WTC11 (cell line): ENCODE measurements at places on chromosomes 13 and 19. TPM values are rescaled to one million over a fixed set of nuclear protein-coding genes. Genes with fewer than 3 reads are reported as not detected.

GRCh38 chr19:10670876-10671804, 17.0 kb downstream of the ILF3 start:
- H3K27ac ChIP-seq = peak overlapping the region; percentile 42
- H3K4me3 ChIP-seq = no peak overlapping the region

DNA sequence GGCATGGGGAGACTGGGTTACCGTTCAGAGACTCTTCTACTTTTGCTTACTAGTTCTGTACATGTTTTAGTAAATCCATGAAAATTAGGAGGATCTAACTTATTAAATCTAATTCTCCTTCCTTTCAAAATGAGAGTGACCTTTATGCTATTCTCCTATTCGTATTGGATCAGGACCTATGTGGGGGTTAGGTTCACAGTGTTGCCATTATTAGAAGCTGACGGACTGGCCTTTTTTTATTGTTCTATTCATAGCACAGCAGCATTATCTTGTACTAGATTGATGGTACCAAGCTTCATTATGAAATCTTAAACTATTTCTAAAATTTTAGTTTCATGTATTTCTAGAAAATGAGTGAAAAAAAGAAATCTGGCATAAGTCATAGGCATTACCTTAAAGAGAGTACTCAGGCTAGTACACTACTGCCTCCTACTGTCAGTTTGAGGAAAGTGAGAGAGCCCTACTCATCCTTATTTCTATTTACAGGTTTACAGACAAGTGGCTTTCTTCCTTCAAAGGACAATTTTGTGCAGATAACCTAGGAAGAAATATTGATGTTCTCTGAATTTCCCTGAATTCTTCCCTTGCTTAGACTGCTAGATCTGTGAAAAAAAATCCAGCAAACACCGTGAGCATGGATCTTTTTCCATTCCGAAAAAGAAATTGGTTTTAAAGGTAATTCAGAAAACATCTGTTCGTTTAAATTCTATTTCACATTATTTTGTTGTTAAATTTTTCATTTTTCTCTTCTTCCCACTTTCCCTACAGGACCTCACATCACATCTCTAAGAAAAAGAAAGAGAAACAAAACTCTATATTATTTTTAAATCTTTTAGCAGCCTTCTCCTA, 485.5 kb downstream of the DIAPH3 start:
- H3K36me3 ChIP-seq = no peaks in the 10 kb centered on the region
- no peak overlapping the region for H3K27ac ChIP-seq
- no peak for DNase-seq
- peaks cover 15% of the 10 kb centered on the region for H3K4me1 ChIP-seq
- H3K4me3 ChIP-seq = no peak overlapping the region

GRCh38 chr13:92510416-92510815, 716.2 kb upstream of the GPC6 start:
- H3K27me3 ChIP-seq = peaks cover 9% of the 10 kb centered on the region
- no peaks in the 10 kb centered on the region for H3K36me3 ChIP-seq
- H3K4me1 ChIP-seq = peaks cover 7% of the 10 kb centered on the region
- DNase-seq = no peak
- no peak overlapping the region for H3K27ac ChIP-seq

DNA sequence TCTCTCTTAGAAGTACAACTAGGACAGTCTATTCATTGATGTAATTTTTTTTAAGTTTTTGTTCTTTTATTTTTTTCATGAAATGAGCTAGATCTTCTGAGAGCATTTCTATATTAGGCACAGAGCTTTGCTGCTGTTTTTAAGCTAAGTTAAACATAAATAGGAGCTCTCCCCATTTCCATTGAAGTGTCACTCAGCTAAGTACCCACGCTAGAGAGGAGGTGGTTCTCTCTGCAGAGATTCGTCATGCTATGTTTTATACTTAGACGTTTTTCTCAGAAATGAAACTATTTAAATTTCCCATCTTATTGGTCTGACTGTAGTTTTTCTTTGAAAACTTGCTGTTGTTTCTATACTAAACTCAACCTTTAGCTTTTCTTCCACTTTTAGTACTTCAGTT, 271.5 kb downstream of the PCDH9 start:
- H3K27me3 ChIP-seq = no peaks in the 10 kb centered on the region; the same call in 1 of the 2 replicates
- no peak overlapping the region for H3K4me3 ChIP-seq
- no peaks in the 10 kb centered on the region for H3K36me3 ChIP-seq
- no peak for DNase-seq
- H3K4me1 ChIP-seq = peaks cover 9% of the 10 kb centered on the region

GRCh38 chr19:6062274-6062673, 48.0 kb downstream of the RFX2 start:
- peaks cover 3% of the 10 kb centered on the region; the same call in 1 of the 2 replicates for H3K27me3 ChIP-seq
- no peaks in the 10 kb centered on the region for H3K36me3 ChIP-seq
- DNase-seq = no peak
- peaks cover 19% of the 10 kb centered on the region for H3K4me1 ChIP-seq
- no peak overlapping the region for H3K4me3 ChIP-seq

GRCh38 chr19:2538096-2538757, 62.3 kb downstream of the GADD45B start:
- H3K36me3 ChIP-seq = peaks cover 15% of the 10 kb centered on the region
- H3K27ac ChIP-seq = no peak overlapping the region; the same call in 1 of the 2 replicates
- no peak overlapping the region for H3K4me3 ChIP-seq
- DNase-seq = no peak
- peaks cover 21% of the 10 kb centered on the region for H3K4me1 ChIP-seq

- peak overlapping the region; percentile 13 for H3K27ac ChIP-seq
- H3K36me3 ChIP-seq = peaks cover 31% of the 10 kb centered on the region
- no peak overlapping the region for H3K4me3 ChIP-seq
- no peak for DNase-seq
Observed at GRCh38 chr19:31274251-31275067, 74.8 kb downstream of the TSHZ3 start.

DNA sequence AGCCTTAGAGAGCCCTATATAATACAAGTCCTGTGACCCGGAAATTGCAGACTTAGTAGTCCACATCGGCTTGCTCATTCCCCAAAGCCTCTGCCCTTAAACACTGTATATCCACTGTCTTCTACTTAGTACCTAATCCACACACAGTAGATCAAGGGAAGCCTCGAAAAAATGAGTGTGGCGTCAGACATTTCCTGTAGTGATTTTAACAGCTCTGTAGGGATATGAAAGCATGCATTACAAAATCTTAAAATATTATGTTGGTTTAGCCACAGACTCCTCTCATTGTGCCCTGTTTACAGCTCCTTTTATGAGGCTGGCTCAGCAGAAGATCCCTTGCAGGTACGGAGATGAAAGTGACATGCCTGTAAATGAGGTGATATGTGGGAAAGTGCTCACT, 416.3 kb downstream of the LIG4 start:
- no peak for DNase-seq
- no peaks in the 10 kb centered on the region for H3K36me3 ChIP-seq
- 0 out of 2 replicates have a peak overlapping the region, but pooled peaks have one; percentile 3 for H3K27ac ChIP-seq
- H3K4me3 ChIP-seq = no peak overlapping the region
- no peaks in the 10 kb centered on the region for H3K27me3 ChIP-seq

- H3K4me3 ChIP-seq = no peak overlapping the region
- no peaks in the 10 kb centered on the region for H3K27me3 ChIP-seq
- peaks cover 46% of the 10 kb centered on the region for H3K4me1 ChIP-seq
Observed at GRCh38 chr13:100495455-100495854, 93.1 kb downstream of the GGACT start.

DNA sequence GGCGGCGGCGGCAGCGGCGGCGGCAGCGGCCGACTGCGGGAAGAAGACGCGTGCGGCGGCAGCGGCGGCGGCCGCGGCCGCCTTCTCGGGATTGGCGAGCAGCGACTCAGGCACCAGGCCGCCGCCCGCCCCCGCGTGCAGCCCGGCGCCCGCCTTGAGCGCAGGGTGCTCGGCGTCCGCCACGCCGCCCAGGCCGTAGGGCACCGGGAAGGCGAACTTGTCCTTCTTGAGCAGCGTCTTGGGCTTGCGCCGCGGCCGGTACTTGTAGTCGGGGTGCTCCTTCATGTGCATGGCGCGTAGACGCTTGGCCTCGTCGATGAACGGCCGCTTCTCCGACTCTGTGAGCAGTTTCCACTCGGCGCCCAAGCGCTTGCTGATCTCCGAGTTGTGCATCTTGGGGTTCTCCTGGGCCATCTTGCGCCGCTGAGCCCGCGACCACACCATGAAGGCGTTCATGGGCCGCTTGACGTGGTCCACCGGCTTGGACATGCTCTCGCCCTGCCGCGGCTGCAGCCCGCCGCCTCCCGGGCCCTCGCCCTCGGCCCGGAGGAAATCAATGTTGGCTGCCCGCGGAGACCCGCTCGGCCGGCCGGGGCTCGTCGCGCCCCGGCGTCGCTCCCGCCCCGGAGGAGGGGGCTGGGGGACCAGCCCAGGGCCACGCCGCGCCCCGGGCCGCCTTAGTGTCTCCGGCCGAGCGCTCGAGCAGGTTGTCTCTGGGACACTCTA, 621 bp downstream of the SOX21 start:
- peak overlapping the region; percentile 87 for H3K4me3 ChIP-seq
- no peaks in the 10 kb centered on the region for H3K36me3 ChIP-seq
- peaks cover 57% of the 10 kb centered on the region for H3K4me1 ChIP-seq
- peaks cover 82% of the 10 kb centered on the region for H3K27me3 ChIP-seq
- no peak overlapping the region for H3K27ac ChIP-seq

DNA sequence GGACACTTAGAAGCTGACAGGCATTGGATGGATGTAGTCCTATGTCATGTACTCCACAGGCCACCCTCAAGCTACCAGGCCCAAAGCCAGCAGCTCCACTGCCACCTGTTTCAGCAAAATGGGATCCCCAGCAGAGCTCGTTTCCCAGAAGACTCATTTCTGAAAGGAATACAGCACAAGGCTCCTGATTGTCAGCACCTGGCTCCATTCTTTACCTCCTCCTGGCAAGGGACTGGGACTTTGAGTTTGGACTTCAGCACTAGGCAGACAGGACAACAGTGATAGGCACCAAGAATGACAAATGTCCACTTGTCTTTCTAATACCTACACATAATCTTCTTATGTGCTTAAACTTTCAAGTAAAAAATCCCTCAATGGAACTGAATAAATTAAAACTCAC, 150.4 kb upstream of the RXFP2 start:
- H3K27me3 ChIP-seq = peaks cover 3% of the 10 kb centered on the region; the same call in 1 of the 2 replicates
- no peak for DNase-seq
- no peak overlapping the region for H3K4me3 ChIP-seq
- peaks cover 16% of the 10 kb centered on the region for H3K36me3 ChIP-seq
- H3K4me1 ChIP-seq = peaks cover 9% of the 10 kb centered on the region

- H3K4me1 ChIP-seq = peaks cover 41% of the 10 kb centered on the region
- no peaks in the 10 kb centered on the region for H3K36me3 ChIP-seq
- no peak for DNase-seq
Observed at GRCh38 chr13:112101360-112101930, 34.5 kb downstream of the SOX1 start.

DNA sequence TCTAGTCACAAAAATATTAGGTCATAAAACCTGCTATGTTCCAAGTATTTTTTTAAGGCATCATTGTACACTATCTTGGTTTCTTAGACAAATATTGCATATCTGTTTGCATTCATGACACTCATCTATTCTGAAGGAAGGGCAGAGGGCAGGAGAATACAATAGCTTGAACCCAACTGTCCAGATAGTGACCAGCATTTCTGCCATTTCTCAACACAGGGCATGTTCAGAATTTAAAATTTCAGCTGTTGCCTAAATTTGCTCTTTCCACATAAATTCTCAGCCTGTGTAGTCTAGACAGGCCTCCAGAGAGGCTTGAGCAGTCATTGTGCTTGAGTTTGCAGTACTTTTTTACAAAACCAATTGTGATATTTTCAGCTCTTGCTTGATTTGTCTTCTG, 119.5 kb downstream of the ZAR1L start:
- no peak overlapping the region for H3K4me3 ChIP-seq
- H3K36me3 ChIP-seq = no peaks in the 10 kb centered on the region
- no peaks in the 10 kb centered on the region for H3K27me3 ChIP-seq

DNA sequence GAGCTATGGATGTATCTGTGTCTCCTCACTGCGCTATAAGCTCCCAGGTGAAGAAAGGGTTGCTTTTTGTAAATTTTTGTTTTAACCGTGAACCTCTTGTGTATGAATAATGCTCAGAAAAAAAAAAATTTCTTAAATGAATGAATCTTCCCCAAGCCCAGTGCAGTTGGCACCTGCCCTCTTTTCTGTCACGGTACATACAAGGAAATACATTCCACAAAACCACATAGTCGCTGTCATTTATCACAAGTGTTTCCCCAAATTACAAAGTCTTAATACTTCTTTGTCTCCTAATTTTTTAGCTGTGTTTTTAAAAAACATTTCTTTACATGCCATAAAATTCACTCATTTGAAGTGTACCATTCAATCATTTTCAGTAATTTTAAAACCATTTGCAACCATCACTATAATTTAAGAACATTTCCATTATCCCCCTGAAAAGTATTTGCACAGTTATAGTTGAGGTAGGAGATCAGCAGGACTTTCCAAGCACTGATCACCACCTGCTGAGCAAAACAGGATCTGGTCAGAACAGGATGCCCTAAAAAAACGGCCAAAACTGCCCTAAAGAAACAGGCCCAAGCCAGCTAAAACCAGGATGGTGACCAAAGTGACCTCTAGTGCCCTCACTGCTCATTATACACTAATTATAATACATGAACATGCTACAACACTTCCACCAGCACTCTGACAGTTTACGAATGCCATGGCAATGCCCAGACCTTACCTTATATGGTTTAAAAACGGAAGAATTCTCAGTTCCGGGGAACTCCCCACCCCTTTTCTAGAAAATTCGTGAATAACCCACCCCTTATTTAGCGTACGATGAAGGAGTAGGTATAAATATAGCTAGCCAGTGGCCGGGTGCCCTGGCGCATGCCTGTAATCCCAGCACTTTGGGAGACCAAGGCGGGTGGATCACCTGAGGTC, 1.3 kb upstream of the TEX30 start:
- peak overlapping the region; percentile 72; the same call in 1 of the 2 replicates for H3K4me3 ChIP-seq
- peaks cover 7% of the 10 kb centered on the region for H3K4me1 ChIP-seq

DNA sequence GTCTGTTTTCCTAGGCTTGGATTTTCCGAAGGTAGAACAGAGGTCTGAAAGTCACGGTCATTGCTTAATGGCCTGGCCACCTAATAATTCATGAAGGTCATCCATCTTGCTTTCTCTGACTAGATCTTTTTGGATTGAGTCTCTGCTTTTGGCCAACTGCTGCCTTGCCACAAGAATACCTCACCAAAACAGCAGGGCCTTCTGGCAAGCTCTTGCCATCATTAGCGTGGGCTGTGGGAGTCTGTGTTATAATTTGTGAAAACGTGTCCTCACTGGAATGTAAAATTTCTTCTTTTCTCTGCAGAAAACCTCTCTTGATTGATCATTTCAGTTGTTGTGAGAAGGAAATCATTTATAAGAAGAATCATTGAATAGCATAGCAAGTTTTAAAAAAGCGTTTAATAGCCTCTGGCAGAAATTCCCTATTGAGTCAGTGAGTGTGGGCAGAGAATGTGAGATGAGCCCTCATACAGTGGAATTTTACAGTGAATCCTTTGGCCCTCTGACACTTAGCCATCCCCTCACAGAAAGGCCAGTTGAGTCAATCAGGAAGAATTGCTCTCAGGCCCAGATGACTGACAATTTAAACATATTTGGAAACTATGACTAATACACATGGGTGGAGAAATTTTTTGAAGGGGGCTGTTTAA, 43.2 kb upstream of the ERICH6B start:
- H3K4me3 ChIP-seq = no peak overlapping the region
- H3K27ac ChIP-seq = no peak overlapping the region
- no peak for DNase-seq
- H3K4me1 ChIP-seq = 0 out of 2 replicates have a peak, but pooled peaks cover 3% of the 10 kb centered on the region
- H3K27me3 ChIP-seq = peaks cover 4% of the 10 kb centered on the region

The SCEL gene
- 0.11 TPM in 1 of 3 replicates, not detected in the others for total RNA-seq

The PSG1 gene
- not detected in 3 replicates for total RNA-seq

The TMPRSS9 gene
- 0.37 to 0.57 TPM (median 0.55 TPM) in 3 replicates for total RNA-seq

The HOMER3 gene
- 28.2 to 32.4 TPM (median 32.2 TPM) in 3 replicates for total RNA-seq

The GPC6 gene
- total RNA-seq = 19.5 to 24.3 TPM (median 24.2 TPM) in 3 replicates

The RPS16 gene
- 2,962 to 3,158 TPM (median 2,999 TPM) in 3 replicates for total RNA-seq

The DPF1 gene
- 5.2 to 6.8 TPM (median 5.9 TPM) in 3 replicates for total RNA-seq

The NAT14 gene
- 71.9 to 87.7 TPM (median 74.8 TPM) in 3 replicates for total RNA-seq
